ENCODE measurements at places on chromosomes 16 and 17.

- no peak for DNase-seq
Observed at GRCh38 chr16:87791295-87792204, 25.8 kb upstream of the KLHDC4 start.

- no peak for DNase-seq
Observed at GRCh38 chr16:11681556-11681955, 13.3 kb downstream of the SNN start.

DNA sequence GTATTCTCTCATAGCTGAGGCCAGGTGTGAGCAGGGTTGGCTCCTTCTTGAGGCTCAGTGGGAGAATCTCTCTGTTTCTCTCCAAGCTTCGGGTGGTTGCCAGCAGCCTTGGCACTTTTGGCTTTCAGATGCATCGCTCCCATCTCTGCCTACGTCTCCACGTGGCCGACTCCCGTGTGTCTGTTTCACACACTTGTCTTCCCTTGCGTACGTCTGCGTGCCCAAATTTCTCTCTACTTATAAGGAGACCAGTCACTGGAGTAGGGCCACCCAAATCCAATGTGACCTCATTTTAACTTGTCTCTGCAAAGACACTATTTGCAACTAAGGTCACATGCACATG, 14.7 kb downstream of the OSBPL7 start:
- no peak for DNase-seq

GRCh38 chr17:17110520-17110919, 68.3 kb downstream of the MPRIP start:
- no peak for DNase-seq

- no peak for DNase-seq
Observed at GRCh38 chr17:8162233-8162996, at the start of gene VAMP2. TSS of gene VAMP2 (minus strand) at chr17:8162948. CDS start at chr17:8162879, 69 bp downstream.

DNA sequence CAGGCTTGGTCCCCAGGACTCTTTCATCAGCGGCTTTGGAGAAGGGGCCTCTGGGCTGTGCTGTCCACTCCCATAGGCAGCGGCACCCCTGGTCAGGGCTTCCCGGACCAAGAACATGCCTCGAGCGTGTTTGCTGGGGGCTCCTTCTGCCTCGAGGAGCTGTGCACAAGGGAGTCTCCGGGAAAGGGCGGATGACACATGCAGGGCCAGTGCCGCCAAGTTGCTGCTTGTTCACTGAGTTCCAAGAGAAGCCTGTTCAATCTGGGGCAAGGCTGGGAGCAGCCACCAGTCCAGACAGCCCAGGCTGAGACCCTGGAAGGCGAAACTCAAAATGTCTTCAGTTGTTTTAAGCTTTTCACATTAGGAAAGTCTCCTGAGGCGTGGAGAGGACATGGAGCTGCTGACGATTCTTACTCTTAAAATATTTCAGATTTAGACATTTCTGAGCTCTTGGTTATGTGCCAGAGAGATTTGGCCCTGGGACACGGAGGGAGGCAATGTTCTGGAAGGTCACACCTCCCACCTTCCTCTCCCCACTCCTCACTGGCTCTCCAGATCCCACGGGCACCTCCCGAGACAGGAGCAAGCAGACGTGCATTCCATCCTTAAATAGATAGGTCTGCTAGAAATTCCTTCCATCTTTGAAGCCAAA, 84.5 kb upstream of the ZNF469 start:
- DNase-seq: no peak

DNA sequence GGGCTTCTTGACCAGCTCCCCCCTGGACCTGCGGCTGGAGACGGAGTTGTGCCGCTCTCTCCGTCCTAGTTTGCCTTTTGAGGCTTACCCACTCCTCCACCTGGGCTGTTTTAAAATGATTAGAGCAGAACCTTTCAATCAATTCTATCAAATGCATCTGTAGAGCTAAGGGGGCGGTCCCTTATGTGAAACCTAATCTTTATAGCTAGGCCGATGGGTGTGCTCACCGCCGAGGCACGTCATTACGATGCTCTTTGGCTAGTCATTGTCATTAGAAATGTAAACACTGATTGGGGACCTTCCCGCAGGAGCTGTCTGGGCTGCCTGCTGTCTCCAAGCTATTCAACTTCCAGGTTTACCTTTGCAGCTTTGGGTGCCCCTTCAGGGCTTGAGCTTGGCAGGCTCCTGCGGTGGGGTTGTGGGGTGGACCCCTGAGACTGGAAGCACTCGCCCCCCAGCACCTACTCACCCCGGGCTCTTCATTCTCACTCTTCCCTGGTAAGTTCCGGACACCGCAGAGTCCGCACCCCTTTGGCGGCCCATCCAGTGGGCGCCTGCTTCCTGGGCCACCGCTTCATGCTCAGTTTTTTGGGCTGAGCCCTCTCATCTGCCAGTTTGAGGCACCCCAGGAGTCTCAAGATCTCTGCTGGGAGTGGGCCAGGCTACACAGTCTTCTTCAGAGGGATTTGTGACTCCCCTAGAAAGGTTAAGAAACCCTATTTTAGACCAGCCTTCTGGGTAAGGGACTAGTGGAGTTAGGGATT, 20.9 kb upstream of the IL17C start:
- no peak for DNase-seq

DNA sequence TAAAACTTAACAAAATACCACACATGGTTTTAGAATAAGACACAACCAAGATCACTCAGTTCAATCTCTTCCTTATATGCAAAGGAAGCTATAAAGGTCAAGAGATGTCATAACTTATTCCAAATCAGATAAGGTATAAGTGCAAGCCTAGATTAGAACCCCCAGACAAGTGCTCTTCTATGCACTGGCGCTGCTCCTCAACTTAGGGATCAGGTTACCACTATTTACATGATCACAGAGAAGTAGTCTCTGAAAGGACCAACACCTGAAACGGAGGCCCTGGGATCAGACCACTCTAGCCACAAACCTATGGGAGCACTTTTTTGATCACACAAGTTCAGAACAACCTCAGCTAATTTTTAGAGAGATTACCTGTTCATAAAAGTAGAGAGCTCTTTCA, 16.6 kb downstream of the COPS3 start:
- no peak for DNase-seq

DNA sequence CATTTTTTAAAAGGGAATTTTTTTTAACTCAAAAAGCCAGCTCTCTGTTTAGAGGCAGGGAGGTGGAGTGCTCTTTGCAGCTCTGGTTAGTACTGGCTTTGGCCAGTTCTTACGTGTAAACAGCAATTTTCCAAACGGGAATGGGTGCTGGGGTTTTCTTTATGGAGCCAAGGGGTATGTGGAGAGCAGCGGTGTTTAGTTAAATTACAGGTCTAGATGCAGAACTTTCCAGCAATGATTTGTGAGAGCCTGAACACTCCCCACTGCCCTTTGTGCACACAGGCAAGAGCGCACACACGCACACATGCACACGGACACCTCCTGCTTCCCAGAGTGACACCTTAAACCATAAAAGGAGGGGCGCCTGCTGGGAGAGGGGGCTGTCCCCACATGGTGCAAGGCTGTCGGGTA, 140.2 kb downstream of the MSI2 start:
- DNase-seq: no peak

- DNase-seq: no peak
Observed at GRCh38 chr16:61581417-61582046, 454.7 kb downstream of the CDH8 start.

- DNase-seq: no peak
Observed at GRCh38 chr16:17801068-17801467, 330.3 kb upstream of the XYLT1 start.

DNA sequence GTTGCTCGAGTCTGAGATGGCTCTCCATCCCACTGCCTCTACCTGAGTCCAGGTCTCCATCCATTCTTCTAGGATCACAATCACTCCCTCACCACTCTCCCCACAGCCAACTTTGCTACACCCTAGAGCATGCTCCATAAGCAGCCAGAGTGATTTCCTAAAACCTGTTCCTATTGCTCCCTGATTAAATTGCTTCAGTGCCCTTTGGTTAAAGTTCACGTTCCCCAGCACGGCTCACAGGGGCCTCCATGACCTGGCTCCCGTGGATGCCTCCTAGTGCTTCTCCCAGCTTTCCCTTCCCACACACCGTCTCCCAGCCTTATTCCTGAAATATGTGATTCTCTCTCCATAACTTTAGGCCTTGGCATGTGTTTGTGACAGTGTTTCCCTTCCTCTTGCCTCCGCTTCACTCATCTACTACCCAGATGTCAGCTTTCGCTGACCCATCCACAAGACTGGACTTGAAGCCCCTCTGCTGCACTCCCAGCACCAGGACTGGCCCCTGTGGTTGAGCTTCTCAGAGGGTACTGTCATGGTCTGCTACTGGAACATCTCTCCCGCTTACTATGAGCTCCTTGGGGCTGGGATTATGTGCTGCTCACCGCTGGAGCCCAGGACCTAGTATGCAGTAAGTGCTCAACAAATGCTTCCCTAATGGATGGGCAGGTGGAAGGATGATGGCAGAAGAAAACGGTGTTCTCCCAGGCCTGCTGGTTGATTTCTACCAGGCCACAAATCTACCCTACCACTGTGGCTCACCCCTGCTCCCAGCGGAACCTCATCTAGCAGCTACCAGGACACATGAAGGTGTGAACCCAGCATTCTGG, 17.9 kb downstream of the MYO18A start:
- no peak for DNase-seq

Measured in iPS DF 6.9 (cell line).